ENCODE measurements at places on chromosomes 6 and 20.

- no peak for DNase-seq
Observed at GRCh38 chr6:1695546-1696462, 86.1 kb downstream of the FOXC1 start.

DNA sequence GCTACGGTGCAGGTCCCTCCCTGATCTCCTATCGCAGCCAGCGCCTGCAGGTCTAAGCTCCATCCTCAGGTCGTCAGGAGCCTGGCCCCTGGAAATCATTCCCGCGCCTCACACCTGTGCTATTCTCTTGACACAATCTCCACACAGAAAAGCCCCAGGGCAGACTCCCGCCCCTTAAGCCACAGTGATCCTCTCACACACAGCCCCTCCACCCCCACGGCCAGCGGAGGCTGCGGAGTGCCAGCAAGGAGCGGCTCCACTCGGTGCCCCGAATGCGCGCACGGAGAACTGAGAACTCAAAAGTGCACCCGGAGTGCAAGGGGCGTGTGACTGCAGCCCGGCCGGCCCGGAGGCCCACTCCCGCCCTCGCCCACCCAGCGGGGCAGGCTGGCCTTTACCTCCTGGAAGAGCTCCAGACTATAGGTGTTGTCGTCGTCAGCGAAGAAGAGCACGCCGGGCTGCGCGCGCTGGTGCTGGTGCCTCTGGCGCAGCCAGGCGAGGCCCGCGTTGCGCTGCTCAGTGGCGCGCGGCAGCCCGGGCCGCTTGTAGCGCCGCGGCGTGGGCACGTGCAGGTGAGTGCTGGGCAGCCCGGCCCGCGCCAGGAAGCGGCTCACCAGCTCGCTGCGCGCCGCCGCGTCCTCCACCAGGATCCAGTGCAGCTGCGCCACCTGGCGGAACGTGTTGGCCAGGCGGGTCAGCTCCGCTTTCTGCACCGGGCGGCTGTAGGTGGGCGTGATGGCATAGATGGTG, 1.2 kb downstream of the B3GAT2 start:
- peak; percentile 90 for DNase-seq

DNA sequence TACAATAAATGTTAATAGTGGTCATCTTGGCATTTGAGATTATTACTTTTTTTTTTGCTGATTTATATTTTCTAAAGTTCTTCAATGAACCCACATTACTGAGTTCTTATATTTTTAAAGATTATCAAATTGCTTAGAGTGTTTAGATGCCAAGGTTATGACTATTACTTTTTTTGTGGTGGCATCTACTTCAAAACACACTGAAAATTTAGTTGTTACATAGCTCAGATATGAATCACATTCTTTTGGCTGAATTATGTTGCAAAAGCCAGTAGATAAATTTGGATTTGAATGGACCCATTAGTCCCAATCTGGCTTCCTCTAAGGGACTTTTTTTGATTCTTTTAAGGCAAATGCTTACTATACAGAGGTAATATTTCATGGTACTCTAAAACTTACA, 8.9 kb downstream of the UTRN start:
- DNase-seq, result no peak

GRCh38 chr6:3664625-3665041, 86.9 kb downstream of the PXDC1 start:
- DNase-seq, result no peak

- DNase-seq, result no peak
Observed at GRCh38 chr6:2589171-2589661, 161.5 kb downstream of the MYLK4 start.

GRCh38 chr20:58989196-58989595, 8.1 kb downstream of the NELFCD start:
- DNase-seq, result no peak

DNA sequence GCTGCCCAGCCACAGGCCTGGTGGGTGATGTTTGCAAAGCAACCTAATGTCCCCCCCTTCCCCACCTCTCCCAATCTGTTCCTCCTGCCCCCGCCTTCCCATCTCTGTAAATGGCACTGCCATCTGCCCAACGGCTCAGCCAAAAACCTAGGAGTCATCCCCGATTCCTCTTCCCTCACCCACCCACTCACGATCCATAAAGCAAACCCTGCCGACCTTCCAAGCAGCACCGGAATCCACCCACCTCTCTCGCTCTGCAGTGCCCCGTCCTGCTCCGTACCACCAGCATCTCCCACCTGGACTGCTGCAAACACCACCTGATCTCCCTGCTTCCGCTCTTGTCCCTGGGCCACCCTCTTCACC, 37.6 kb downstream of the SULF2 start:
- no peak for DNase-seq

DNA sequence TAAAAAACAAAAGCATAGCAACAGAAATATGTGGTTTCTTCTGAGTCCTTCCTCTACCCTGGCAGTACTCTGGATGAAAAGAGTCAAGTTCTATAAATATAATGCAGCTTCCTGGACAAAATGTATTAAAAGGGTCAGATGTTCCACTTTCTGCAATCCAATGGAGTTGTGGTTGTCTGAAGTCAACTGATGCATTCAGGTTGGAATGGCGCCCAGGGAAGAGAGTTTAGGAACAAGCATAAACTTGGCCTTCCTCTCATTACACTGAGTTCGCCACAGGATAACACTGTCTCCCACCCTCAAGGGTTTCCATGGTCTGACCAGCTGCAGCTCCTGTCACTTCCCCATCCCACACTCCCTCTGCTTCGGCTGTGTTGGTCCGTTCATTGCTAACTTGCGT, 66.4 kb downstream of the PLEKHG1 start:
- no peak for DNase-seq

- no peak for DNase-seq
Observed at GRCh38 chr6:3648724-3649123, 102.8 kb downstream of the PXDC1 start.

- no peak for DNase-seq
Observed at GRCh38 chr6:159084493-159085091, 39.8 kb upstream of the TAGAP start.

DNA sequence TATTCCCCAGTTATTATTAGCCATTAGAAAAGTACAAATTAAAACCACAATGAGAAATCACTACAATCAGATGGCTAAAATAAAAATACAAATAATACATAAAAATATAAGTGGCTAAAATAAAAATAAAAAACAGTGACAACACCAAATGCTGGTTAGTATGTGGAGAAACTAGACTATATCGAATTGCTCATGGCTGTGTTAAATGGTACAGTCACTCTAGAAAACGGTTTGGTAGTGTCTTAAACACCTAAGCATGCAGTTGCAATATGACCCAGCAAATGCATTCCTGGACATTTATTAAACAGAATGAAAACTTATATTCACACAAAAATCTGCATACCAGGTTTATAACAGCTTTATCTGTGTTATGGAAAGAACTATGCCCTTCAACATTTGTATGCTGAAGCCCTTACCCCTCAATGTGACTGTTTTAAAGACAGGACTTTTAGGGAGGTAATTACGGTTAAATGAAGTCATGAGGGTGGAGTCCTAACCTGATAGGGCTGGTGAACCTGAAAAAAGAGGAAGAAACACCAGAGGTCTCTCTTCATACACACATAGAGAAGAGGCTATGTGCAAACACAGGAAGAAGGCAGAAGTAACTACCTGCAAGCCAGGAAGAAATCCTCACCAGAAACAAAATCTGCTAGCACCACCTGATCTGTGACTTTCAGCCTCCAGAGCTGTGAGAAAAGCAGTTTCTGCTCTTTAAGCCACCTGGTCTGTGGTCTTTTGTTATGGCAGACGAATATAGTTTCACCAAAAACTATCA, 84.9 kb downstream of the ASCC3 start:
- DNase-seq, result no peak

DNA sequence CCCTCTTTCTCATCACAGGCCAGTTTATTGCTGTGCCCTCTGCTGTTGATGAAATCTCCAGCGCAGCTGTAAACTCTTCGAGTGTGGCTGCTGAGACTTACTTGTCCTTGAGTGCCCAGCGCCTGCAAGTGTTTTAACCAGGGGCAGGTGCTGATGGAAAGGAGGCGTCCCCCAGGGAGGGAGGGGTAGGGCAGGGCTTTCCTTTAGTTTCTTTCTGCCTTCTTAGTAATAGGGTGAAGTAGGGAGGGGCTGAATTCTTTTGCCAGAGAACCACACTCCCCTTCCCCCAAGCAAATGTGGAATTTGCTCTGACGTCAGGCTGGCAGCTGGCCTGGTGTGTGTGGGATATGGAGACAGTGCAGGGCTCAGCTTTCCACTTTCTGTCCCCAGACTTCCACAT, 61.2 kb downstream of the IGF2R start:
- no peak for DNase-seq

DNA sequence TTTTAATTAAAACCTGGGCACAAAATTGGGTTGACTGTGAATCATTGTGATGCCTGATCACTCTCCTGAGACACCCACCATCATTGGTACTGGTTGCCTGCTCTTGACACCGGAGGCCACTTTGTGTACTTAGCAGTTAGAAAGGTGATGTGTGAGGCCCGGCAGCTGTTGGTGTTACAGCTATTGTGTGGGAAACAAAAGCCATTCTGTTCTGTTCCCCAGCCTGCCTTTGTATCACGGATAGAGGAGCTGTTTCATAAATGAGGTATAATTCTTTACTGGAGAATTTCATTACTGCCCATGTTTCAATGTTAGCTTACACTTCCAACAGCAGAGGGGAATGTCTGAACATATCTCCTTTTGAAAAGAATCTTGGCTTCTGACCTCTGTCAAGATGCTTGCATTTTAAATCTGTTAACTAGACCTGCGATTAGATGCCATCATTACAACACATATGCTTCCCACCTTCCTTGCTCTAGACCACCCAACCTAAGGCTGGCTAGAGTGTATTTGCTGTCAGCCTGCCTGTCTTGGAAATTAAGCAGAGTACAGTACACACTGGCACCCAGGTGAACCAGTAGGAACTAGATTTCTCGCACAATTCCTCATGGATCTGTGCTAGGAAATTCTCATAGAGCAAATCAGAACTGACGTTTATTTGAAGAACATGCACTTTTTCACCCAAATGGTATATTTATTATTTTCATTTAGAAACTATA, 142.4 kb upstream of the INSM1 start:
- DNase-seq, result no peak

- DNase-seq, result no peak
Observed at GRCh38 chr20:35004051-35004725, 48.5 kb downstream of the MYH7B start.

GRCh38 chr20:43979576-43980105, 65.0 kb downstream of the TOX2 start:
- no peak for DNase-seq

- no peak for DNase-seq
Observed at GRCh38 chr6:77228279-77228678, 235.0 kb downstream of the HTR1B start.

- DNase-seq, result peak; percentile 29
Observed at GRCh38 chr6:141307309-141307998, 825.3 kb upstream of the GJE1 start.

DNA sequence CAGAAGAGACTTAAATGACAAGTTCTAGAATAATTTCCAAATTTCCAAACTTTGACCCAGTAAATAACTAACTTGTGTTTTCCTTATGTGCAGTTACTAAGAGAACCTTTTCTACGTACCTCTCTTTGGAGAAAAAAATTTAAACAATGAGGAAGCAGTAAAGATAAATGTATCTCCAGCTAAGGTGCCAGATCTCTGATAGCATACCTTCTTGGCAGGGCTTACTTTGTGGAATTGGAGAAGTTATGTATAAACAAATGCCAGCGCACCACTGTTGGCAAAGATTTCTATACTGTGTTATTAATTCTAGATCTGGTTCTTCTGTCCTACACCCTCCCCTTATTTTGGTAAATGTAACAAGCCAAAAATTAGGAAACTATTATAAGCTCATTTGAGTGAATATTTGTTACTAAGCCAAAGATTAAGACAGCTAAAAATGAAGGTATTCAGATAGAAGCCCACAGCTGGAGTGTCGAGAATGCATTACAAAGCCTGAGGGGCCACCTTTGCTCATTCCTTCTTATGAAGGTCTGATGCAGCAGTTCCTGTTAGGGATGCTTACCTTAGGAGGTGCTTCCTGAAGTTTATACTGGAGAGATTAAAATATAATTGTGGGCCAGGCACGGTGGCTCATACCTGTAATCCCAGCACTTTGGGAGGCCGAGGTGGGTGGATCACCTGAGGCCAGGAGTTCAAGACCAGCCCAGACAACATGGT, 373.1 kb upstream of the SOX4 start:
- DNase-seq, result no peak

DNA sequence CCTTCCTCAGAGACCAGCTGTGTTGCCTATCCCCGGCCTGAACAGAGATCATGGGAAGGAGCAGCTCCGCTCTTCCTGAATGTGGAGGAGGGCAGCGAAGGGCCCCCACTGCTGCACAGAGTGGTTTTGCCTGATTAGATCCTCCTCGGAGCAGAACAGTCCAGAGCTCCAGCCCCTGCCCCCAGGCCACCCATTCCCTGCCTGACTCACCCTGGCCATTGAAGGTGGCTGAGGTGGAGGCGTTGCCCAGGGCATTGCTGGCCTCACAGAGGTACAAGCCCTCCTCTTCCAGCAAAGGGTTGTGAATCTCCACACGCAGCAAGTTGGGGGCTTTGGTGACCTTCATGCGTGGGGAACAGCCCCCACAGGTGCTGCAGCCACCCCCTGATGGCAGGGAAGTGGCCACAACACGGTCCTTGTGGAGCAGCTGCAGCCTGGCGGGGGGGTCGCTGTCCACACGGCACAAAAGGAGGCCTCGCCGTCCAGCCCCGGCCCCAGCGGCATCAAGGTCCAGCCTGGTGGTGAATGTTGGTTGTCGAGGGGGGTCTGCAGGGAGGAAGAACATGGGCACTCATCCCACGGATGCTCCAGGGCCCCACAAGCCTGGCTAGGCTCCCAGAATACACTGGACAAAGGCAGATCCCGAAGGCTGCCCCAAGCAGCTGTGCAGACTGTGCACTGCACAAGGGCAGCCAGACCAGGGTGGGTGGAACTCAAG, 14.7 kb downstream of the SIGLEC1 start:
- DNase-seq, result no peak

DNA sequence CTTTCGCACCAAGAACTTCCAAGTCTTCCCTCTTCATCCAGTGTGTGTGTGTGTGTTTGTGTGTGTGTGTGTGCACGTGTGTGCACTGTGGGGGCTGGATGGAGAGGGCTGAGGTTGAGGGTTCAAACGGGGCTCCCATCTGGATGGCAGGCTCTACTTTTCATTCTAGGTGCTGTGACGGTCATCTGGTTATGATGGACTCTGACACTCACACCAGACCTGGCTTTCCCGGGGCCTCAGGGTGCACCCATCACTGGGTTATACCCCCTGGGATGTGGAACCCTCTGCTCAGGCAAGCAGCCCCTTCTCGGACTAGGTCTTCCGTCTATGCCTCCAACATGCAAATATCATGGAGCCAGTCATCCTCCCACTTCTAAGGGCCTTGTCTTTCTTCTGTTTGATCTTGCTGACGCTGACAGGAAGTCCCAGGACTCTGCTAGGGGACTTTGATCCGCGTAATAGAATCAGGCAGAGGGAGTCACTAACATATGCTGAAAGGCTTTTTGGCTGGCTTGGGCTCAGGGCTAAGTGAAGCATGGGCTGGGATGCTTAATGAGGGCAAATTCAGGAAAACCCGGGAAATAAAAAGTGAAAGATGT, 313.6 kb downstream of the CDC5L start:
- DNase-seq, result no peak
